ENCODE measurements at places on chromosomes 5 and 9.

GRCh38 chr9:80928697-80929096 is 760.6 kb downstream of the TLE1 start:
- DNase-seq = no peak

- peak; percentile 74 for DNase-seq
These were observed 35.9 kb upstream of the ARSB start for GRCh38 chr5:79020861-79021561.

GRCh38 chr9:27627188-27627564 is 53.9 kb upstream of the C9orf72 start:
- no peak for DNase-seq

GRCh38 chr5:157523976-157524375 is 51.6 kb downstream of the ADAM19 start:
- no peak for DNase-seq

GRCh38 chr9:72977670-72978069 is 24.8 kb upstream of the ALDH1A1 start:
- no peak for DNase-seq

- DNase-seq = no peak
These were observed 16.7 kb downstream of the ITGA1 start for GRCh38 chr5:52804387-52804791.

- no peak for DNase-seq
These were observed 43.9 kb downstream of the HRH2 start for GRCh38 chr5:175701797-175702196.

DNA sequence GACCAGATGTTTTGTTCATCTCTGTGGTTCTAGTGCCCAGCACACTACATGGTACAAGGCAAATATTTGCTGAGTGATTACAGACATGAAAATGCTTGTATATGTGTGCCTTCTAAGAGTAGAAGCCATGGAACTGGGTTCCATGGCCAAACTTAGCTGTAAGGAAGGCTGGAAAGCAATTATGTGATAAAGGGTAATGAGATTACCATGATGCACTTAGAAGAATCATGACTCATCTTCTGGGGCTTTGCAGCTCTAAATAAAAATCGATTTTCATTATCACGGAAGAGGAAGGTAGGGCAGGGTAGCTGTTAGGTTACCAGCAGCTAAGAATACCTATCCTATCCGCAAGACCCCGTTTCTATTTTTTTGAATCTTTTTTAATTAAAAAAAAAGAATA is 28.0 kb downstream of the RFK start:
- DNase-seq = no peak

DNA sequence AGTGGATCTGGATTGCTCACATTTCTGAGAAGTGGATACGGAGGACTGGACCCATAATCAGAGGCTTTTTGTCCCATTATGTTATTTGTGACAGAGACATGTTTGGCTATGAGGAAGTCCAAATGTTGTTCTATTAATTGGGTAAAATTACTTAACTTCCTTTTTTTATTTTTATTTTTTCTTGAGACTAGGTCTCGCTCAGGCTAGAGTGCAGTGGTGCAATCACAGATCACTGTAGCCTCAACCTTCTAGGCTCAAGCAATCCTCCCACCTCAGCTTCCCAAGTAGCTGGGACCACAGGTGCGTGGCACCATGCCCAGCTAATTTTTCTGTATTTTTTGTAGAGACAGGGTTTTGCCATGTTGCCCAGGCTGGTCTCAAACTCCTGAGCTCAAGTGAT is 11.9 kb upstream of the PGGT1B start:
- DNase-seq = no peak

GRCh38 chr5:104312481-104312880 is 749.9 kb upstream of the NUDT12 start:
- no peak for DNase-seq

- no peak for DNase-seq
These were observed 140.4 kb downstream of the ATPSCKMT start for GRCh38 chr5:10109299-10109698.

- no peak for DNase-seq
These were observed 18.2 kb downstream of the GNPDA1 start for GRCh38 chr5:141994511-141995136.

DNA sequence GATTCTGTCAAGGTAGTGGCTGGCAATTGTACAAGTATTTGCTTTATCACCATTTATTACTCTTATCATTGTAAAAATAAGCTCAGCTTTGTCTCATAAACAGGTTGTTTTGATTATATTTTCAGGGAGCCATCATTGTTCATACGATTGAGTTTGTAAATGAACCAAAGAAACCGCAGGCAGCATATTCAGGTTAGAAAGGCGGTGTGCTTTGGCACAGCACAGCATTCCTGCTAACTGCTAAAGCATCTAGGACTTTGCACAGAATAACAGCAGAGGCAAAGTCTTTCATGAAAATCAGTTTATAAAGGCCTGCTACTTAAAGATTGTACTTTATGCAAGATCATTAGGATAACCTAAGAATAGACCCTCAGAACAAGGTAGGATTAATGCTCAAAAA is 281.5 kb upstream of the SLC24A2 start:
- no peak for DNase-seq

- no peak for DNase-seq
These were observed 4.9 kb upstream of the UBTD2 start for GRCh38 chr5:172288465-172288864.

DNA sequence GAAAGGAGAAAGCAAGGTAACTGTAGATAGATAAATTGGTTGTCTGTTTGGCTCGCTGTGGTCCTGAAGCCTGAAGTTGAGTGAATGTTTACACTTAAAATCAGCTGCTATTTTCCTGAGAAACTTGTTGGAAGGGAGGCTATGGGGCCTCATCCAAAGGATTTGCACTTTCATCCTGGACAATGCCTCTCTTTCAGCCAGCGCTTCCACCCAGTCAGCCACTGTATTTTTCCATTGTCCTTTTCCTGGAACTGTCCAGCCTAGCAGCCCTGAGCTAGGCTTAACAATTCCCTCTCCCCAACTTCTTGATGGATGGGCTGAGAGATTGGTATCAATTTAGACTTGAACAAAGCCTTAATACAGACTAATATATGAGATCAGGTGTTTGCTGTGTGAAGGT is 429.2 kb downstream of the DMAC1 start:
- peak; percentile 78 for DNase-seq

DNA sequence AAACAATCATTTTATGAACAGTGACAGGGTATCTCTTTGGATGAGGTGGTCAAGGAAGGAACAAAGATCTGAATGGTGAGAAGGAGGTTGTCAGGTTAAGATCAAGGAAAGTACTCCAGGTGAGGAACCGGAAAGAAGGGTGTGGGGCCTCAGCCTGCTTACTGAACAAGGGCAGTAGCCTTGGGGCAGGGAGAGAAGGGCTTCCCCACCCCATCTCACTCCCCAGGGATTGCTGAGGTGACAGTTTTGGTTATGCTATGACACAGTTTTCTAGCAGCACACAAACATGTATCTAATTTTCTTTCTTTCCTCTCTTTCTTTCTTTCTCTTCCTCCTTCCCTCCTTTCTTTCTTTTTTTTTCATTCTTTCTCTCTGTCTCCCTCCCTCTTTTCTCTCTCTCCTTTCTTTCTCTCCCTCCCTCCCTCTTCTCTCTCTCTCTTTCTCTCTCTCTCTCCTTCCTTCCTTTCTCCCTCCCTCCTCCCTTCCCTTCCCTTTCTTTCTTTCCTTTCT is 4.1 kb upstream of the HDHD3 start:
- DNase-seq = no peak

- DNase-seq = peak; percentile 85
These were observed 68.1 kb downstream of the NIPBL start for GRCh38 chr5:36944607-36945225.

GRCh38 chr5:173139631-173140030 is 4.7 kb upstream of the BNIP1 start:
- DNase-seq = no peak

DNA sequence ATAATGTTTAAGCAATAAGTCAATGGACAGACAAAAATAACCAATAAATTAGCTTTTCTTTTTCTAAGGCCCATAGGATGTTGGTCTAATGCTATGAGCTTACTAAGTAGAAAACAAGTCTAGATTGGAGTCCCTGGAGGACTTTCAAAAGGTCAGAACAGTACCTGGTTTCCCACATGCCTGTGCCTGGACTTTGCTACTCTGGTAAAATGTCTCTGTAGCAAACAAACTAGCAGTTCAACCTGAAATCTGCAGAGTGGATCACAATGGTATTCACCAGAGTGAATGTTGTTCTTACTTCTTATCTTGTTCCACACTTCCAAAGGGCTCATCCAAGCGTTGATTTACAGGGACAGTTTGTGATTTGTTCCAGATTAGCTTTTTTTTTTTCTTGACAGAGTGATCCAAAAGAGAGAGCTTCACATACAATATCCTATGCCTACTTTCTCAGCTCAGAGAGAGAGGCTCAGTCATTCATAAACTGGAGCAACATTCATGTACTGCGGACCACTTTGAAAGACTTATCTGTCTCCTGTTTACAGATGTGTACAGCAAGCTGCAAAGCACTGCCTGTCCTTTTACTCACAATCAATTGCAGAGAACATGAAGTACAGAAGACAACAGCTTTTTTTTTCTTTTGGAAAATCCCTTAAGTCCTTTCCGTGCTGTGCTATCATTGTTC is 466.1 kb downstream of the SPATA31D1 start:
- DNase-seq = no peak

- DNase-seq = no peak
These were observed 303.5 kb downstream of the PLK2 start for GRCh38 chr5:58156361-58156760.

GRCh38 chr5:91020065-91020800 is 362.9 kb downstream of the ARRDC3 start:
- no peak for DNase-seq

GRCh38 chr9:2345013-2345412 is 276.6 kb upstream of the VLDLR start:
- no peak for DNase-seq

DNA sequence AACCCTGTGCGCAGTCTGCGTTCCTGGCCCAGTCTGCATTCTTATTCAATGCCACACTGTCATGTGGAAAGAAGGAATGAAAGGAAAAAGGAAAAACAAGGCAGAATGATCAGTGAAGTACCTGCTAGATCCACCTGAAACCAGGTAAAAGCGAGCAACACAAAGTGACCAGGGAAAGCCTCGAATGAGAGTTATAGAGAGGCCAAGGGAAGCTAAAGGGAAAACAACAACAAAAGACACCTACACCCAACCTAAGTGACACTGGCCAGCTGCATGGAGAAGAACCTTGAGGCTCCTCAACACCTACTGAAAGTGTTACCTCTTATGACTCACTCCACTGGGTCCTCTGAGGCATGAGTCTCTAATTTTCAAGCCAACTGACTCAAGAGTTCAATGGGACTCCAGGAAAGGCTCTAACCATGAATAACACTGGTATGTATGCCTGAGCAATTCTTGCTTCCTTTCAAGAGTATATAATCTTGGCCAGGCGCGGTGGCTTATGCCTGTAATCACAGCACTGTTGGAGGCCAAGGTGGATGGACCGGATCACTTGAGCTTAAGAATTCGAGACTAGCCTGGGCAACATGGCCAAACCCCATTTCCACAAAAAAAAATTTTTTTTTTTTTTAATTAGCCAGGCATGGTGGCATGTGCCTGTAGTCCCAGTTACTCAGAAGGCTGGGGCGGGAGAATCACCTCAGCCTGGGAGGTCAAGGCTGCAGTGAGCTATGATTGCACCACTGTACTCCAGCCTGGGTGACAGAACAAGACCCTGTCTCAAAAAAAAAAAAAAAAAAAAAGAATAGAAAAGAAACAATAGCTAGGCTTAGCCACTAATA is 29.0 kb downstream of the MTMR12 start:
- no peak for DNase-seq

GRCh38 chr9:117777823-117778222 is 73.6 kb downstream of the TLR4 start:
- peak; percentile 87 for DNase-seq

DNA sequence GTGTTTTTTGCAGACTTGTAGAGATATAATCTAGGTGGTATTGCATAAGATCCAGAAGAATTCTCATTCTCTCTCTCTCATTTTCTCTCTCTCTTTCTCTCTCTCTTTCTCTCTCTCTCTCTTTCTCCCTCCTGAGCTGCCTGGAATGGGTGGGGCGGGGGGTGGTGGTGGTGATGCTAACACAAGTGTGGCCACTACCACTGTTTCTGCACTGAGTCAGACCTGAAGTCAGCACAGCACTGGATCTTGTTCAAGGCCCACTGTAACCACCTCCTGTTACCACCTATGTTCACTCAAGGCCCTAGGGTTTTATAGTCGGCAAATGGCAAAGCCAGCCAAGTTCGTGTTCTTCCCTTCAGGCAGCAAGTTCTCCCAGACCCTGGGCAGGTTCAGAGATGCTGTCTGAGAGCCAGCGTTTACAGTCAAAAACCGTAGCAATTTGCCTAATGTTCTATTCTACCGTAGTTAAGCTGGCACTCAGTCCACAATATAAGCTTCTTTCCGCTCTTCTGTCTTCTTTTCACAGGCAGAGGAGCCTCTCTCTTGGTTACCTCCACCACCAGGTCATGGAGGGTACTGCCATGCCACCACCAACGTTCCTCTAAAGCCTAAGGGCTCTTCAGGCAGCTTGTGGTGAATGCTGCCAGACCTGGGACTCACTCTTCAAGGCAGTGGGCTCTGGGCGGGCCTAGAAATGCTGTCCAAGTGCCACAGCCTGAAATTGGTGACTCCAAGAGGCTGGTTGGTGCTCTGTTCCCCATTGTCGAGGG is 235.7 kb upstream of the PRR16 start:
- DNase-seq = no peak

DNA sequence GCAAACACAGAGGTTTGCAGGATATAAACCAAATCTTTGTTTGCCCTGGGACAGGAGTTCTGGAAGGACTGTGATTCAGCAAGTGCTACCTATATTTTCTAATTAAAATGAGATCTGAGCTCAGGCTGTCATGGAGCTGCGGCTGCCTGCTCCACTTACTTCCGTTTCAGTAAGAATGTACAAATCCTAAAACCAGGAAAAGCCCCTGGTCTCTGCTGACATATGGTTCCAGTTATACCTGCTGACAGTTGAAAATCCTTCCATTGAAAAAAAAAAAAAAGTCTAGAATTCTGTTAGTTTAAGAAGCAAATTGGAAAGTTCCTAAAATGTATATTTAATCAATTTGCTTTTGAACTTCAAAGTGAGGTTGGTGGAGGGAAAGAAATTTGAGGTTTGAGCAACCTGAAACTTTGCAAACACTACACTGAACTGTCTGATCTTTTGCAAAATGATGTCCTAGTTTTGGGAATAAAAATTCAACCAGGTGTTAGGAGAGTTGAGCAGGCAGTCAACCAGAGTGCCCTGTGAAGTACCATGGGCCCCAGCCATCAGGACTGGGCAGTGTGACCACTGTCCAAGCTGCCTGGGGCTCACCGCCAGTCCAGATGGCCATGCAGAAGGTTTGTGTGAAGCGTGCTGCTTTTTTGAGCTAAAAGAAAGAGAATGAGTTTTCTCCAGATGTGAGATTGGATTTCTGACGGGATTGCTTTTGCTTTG is 50.6 kb downstream of the SHB start:
- peak; percentile 45 for DNase-seq

GRCh38 chr5:51387884-51388275 is 4.6 kb downstream of the ISL1 start:
- no peak for DNase-seq
